ENCODE measurements at places on chromosomes 5 and 9.

- no peak for DNase-seq
Measured at GRCh38 chr9:125821078-125821477, 73.9 kb downstream of the PBX3 start.

DNA sequence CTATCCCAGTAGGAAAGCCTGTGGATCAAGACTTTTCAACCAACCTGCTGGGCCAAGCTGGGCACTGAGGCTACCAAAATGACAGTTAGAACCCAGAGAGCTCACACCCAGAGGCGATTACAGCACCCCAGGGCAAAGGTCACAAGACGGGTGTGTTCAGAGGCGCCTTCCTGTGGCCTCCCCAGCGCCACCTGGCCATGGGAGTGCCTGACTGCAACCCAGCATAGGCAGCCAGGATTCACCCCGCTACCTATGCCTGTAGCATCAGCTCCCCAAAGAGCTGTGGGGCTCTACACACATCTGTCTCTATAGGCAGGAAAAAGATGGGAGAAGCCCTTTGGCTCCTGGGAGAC, 33.5 kb downstream of the PDGFRB start:
- DNase-seq = no peak

DNA sequence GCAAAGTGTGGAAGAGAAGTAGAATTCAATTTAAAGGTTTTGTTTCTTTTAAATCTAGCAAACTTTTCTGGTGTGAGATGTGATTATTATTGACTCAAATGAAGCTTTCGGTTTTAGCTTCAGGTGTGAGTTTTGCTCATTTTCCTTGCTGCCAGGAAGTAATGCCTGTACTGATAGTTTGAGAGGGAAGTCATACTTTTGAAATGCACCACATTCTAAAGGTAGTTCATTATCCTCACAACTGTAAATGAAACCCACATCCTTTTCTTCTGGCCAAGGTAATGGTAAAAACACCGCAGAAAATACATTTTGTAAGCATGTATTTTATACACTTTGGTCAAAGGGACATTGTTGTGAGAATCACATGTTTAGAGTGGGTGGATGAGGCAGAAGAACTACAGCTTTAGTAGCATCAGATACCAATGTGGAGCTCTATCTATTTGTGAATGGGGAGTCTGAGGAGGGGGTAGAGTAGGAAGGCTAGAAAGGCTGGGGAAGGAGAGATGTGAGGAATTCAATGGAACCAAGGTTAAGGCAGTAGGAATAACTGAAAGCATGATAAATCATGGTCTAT, 167.0 kb upstream of the CDKN2B start:
- no peak for DNase-seq

DNA sequence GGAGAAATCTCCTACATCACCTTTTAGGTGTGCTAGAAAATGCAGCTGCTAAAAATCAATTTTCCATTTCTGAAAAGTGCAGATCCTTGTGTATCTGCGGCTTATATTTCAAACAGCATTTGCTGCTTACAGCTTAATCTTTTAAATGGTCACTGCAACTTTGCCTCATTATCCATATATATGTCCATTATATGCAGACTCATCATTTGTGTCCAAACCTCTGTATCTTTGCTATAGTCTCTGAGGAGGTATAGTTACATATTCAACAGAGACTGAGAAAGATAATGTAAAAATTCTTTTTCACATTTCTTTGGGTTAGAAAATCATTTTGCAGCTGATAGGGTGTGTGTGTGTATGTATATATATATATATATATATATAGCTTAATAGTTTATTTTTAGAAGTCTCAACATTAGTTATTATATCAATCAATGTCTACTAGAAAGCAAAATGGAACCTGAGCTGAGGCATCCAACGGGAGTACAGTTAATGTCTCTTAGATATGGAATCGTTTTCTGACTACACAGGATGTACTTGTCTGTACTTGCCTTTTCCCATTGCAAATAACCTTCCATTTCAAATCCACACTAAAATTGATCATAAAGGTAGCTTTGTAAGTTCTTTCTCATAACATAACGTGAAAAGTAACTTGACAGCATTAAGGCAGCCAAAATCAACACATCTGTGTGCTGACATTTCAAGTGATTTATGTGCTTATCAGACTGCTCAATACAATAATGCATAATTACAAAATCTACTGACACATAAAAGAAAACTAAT, 267.0 kb upstream of the HAPLN1 start:
- DNase-seq = no peak

- DNase-seq = no peak
Measured at GRCh38 chr5:168796593-168797580, 217.7 kb upstream of the PANK3 start.

GRCh38 chr5:86909418-86910295, 291.9 kb downstream of the COX7C start:
- no peak for DNase-seq

DNA sequence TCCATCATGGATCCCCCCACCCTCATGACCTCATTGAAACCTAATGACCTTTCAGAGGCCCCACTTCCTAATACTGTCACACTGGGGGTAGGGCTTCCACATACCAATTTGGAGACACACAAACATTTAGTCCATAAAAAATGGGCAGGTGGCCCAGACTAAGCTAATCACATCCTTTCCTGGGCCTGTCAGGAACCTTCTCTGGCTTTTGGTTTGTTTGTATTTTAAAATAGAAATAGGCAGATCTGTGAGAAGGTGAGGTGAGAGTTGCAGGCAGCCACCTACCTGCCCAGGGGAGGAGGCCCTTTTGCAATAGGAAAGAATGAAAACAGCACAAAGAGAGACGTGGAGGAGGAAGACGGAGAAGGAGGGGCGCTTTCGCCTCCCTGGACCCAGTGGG, 90.2 kb upstream of the BOD1 start:
- DNase-seq = no peak

DNA sequence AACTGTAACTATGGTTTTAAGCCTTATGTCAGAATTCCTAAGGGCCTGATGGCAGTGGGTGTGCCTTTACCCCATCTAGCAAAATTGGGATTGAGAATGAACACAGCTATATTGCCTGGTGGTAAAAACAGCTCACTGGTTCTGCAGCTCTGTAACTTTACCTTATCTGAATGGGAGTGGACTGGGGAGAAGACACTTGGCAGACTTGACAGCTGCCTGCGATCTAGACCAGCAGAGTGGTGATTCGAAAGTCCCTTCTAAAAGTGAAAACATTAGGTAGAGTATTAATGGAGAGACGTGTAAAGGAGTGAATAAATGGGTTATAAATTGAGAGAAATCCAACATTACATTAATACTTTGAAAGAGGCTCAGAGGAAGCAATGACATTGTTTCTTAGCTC, 289.1 kb upstream of the EDIL3 start:
- DNase-seq = no peak

DNA sequence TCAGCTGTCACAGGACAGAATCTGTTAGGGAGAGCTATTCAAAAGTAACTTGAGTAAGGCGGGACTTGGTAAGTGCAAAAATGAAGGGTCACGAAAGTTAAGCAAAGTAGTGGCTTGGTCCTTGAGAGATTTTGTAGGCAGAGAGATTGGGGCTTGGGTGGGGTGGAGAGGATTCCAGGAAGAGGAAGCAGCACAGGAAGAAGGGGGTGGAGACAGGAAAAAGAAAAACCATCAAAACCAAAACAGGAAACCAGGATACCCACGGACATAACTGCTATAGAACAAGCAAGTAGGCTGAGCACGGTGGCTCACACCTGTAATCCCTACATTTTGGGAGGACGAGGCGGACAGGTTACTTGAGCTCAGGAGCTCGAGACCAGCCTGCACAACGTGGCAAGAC, 3.7 kb downstream of the ROPN1L start:
- DNase-seq = no peak

DNA sequence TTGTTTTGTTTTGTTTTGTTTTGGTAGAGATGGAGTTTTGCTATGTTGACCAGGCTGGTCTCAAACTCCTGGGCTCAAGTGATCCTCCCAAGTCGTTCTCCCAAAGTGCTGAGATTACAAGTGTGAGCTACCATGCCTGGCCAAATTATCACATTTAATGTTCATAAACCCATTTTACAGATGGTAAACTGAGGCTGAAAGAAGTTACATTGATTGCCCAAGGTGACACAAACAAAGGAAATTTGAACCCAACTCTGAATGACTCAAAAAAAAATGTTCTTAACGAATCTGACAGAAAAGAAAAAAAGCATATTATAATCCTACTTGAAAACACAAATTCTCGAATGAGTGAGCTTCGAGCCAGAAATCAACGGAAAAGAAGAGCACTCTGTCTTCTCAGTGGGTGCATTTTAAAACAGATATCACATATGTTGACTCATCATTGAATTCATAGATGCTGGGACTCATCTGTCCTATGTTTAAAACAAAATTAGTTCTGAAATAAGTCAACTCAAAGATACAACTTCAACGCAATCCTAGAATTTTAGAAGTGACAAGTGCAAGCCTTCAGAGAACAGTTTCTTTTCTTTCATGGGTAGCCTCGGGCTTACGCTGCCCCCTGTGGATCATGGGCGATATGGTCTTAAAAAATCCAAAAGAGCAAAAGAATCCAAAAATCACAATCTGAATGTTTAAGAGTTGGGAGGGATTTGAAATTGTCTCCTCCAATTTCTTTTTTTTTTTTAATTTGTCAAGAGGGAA, 28.4 kb downstream of the TIMD4 start:
- DNase-seq = no peak

- DNase-seq = no peak
Measured at GRCh38 chr9:96616817-96617438, 2.7 kb downstream of the CDC14B start.

GRCh38 chr5:142686968-142687367, 1.1 kb upstream of the FGF1 start:
- DNase-seq = no peak

DNA sequence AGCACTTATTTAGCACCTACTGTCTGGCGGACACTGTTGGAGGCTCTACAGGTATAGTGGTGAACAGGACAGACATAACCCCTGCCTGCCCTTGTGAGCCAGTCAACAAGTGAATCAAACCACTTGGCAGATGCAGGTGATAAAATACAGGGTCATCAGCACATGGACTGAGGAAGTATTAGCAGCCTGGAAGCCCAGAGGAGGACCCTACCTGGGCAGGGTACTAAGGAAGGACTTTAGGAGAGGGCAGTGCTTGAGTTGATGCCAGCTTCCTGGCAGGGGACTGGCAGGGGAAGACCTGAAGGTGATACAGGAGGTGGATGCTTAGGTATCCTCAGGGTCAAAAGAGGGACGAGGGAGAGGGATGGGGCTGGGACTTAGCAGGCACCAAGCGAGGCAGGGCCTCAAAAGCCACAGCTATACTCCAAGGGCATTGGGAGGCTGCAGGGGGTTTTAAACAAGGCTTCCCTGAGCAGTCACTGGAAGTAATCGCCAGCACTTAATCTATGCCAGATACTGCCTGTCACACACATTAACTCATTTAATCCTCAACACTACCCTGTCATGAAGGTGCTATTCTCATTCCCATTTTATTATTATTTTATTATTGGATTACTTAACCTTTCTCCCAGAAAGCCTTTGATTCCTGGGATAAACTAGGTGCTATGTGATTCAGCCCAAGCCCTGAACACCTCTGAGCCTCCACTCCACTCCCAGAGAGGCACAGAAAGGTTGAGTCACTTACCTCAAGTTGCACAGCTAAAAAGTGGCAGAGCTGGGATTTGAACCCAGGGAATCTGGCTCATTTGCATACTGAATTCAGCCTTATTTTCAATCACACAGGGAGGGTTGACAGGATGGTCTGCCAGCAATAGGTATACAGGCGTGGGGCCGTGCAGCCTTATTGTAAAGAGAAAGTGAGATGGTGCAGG, 63.8 kb upstream of the ORM1 start:
- no peak for DNase-seq

DNA sequence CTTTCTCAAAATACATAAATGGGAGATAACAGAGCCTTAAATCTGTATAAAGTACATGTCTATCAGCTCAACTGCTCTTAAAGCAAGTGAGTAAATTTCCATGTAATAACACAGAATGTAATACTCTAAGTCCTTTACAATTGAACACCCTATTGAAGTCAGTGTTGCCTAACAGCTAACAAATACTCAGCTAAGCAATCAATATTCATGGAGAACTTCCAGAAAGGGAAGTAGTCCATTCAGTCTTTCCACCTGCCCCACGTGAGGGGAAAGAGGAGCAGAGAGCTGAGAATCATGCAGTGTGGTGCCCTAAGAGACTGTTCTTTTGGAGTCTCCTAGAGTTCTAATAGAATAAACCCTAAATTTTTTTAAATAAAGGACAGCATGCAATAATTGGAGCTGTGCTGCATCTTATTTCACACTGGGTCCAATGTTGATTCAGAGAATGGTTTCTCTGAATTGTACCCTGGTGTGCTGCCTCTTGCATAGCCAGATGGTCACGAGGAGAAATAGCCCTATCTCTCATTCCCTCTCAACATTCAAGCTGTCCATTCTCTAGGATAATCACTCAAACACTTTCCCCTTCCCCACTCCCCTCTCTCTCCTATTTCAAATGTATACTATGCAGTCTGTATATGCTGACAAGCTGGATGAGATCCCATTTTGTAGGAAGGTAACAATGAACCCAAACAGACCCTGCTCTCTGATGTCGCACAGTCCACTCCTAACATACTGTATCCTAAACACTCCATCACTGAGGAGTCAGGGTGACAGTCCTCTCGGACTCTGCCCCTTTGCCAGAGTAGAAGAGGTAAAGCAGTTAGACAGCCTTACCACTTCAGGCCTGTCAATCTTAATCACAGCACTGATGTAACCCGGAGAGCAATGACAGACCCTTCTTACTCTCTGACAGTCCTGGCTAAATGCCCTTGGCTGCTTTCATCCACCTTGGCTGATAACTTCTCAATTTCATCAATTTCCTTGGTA, 134.8 kb downstream of the EPB41L4A start:
- DNase-seq = no peak

- no peak for DNase-seq
Measured at GRCh38 chr9:77161191-77161590, 16.1 kb upstream of the VPS13A start.

DNA sequence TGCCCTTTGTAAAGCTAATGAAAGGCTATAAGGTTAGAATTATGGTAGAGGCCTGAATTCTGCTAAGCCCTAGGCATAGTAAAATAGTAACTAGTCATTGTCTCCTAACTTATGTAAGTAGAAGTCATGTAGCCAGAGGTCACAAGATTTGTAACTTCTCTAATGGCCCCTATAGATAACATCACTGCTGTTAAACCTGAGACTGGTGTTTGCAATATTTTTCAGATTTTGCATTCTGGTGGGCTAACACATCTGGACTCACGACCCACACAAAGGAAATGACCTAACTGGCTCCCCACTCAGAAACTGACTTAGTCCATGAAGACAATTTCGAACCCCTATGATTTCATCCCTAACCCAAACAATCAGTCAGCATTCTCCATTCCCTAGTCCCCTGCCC, 37.2 kb upstream of the TTC39B start:
- DNase-seq = no peak

GRCh38 chr5:158140120-158140731, 281.3 kb upstream of the CLINT1 start:
- DNase-seq = no peak

DNA sequence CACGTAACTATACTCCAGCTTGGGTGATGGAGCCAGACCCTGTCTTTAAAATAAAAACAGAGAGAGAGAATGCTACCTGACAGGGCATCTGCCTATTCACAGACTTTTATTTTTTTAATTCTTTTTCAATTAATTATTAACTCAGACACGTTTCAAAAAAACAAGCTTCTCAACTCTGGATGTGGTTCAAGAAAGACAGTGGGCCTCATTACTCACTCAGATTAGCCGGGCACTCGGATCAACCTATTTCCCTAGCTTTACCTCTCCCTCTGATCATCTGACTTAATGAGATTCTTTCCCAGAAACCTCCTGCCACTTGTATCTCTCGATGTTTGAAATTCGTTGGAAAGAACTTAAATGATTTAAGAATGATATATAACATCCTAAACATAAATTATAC, 134.1 kb downstream of the TRPM6 start:
- DNase-seq = no peak

Measured in NCI-H1417 treated with DMSO at 0.1 percent for 48 hours (cell line).